Stimulated activated naive CD4-positive, alpha-beta T cell treated with Interleukin-2 at 50 U/mL for 16 hours (primary cell): ENCODE measurements at places on chromosomes 13 and 19.

GRCh38 chr13:50649211-50649610 is 194.3 kb downstream of the DLEU7 start:
- DNase-seq = no peak

GRCh38 chr19:33627526-33627925 is 5.8 kb downstream of the CHST8 start:
- no peak for DNase-seq

GRCh38 chr19:53308339-53308811 is 25.2 kb upstream of the ZNF845 start:
- DNase-seq = no peak

- DNase-seq = no peak
Observed at GRCh38 chr19:19633711-19634515, 5.9 kb upstream of the LPAR2 start.
